Endothelial cell (in vitro differentiated cells): ENCODE measurements at places on chromosomes 4 and X.

GRCh38 chr4:38572793-38573192 is 91.2 kb upstream of the KLF3 start:
- no peak for DNase-seq

DNA sequence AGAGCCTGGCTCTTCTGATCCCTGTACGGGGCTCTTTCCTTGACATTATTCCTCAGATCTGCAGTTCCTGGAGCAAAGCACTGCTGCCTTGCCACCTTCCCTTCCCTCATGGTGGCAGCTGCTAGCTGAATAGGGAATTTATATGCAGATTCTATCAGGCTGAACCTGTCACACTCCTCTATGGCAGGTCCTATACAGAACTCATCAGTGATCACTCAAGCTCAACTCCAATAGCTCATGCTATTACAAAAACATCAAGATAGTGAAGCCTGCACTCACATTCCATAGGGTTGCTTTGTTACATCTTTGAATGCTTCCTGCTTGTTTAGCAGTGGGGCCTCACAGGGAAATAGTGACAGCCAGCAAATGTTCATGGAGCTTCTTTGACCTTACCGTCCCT is 71.7 kb downstream of the SLC2A9 start:
- no peak for DNase-seq

GRCh38 chr4:76753814-76754213 is 144.1 kb downstream of the SOWAHB start:
- DNase-seq, result no peak

DNA sequence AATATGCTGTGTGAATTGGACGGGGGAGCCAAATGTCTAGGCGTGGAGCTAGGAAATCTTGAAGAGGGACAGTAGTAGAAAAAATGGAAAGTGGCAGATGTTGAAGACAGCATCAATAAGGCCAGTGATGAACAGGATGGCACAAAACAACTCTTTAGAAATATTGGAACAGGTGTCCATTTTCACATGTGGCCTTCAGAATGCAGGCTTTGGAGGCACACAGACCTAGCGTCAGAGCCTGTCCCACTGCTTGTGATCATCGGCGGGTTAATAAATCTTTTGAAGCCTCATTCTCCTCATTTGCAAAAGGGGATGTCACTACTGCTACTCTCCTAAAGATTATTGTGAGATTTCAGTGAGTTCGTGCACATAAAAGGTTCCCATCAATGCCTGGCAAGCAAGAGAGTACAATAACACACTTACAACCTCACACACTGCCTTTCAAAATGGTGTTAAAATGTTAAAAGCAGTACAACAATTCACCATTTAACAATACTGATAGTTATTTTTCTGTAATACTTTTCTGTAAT is 2.4 kb downstream of the PDLIM3 start:
- no peak for DNase-seq

DNA sequence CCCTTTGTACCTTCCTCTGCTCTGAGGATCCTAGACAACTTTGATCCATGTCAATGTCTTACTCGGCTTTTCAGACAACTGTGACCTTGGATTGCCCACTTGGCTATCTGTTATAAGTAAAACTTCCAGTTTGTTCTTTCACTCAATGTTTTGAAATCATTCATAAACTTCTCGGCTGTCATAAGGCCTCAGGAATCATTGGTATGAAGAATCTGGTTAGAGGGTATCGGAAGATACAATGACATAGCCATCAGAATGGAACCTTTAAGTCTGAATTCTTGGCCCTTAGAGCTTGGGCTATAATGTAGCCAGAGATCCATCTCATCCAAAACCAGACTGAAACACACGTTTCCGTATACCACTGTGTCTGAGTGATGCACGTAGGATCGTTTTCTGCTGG is 59.0 kb upstream of the WDR1 start:
- no peak for DNase-seq

DNA sequence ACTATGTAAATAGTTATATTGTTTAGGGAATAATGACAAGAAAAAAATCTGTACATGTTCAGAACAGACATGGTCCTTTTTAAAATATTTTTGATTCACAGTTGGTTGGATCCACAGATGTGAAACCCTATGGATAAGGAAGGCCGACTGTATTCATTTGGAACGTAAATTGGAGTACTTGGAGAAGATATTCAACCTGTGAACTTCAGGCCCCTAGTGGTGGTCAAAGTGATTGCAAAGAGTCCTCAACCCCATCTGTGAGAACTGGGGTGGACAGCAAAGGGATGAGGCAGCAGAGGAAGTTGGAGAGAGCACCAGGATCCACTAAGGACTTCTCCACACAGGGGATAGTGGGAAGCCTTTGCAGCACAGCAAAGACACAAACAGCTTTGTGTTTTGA is 6.2 kb upstream of the CXCL13 start:
- DNase-seq, result peak; percentile 43

DNA sequence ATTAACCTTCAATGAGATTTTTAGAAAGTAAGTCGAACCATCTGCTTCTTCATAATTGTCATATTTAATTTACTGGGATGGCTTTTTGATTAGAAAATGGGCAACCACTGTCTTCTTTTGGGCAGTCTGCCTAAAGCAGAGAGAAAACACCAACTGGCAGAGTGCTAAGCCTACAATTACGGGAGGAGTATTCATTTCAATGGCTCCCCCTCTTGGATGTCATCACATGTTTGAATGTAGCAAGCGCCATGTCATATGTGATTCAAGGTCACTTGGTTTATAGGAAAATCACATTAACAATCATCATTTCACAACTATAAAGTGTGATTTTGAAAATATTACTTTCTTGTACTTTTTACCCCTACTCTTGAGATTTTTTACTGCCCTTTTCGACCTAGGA is 261.9 kb downstream of the FRMPD4 start:
- DNase-seq, result no peak

- DNase-seq, result no peak
These were observed at the start of gene TXK for GRCh38 chr4:48134081-48134480. TXK (minus strand) TSS chr4:48134250; CDS start chr4:48134170, 80 bp downstream.

GRCh38 chrX:107596651-107597050 is 31.7 kb upstream of the PRPS1 start:
- DNase-seq, result no peak

- peak; percentile 49 for DNase-seq
These were observed 52.5 kb downstream of the LINC00632 start for GRCh38 chrX:140762061-140762460.

- DNase-seq, result no peak
These were observed 26.5 kb upstream of the GEMIN8 start for GRCh38 chrX:14056206-14056605.

GRCh38 chrX:30876367-30876766 is 12.7 kb downstream of the TAB3 start:
- DNase-seq, result no peak

DNA sequence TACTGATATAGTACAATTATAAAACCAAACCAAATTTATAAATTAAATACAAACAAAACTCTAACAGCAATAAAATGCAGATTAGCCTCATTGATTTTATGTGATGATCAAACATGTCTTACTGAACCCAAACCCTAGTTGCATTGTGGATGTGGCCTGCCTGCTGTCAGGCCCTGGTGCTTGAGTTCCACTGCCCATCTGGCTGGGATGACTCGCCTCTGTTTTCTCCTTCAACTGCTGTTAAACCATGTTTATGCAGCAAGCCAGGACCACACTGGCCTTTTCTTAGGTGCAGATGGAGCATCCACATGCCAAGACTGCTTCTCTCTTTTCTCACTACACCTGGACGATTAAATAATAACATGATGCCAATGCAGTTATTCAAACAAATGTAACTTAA is 22.6 kb downstream of the NAP1L5 start:
- no peak for DNase-seq
